Activated CD8-positive, alpha-beta T cell treated with anti-CD3 and anti-CD28 coated beads for 36 hours (primary cell): ENCODE measurements at places on chromosomes 1 and 21. TPM values are rescaled to one million over a fixed set of nuclear protein-coding genes. Genes with fewer than 3 reads are reported as not detected.

GRCh38 chr1:179231923-179232322 lies 2.4 kb upstream of the ABL2 start:
- no peak for DNase-seq

HFM1 gene
- total RNA-seq = 0.47 TPM

RNF115 gene
- 13.1 TPM for total RNA-seq

MEGF6 gene
- 2.5 TPM for total RNA-seq

CYP4Z1 gene
- total RNA-seq = not detected

DNA sequence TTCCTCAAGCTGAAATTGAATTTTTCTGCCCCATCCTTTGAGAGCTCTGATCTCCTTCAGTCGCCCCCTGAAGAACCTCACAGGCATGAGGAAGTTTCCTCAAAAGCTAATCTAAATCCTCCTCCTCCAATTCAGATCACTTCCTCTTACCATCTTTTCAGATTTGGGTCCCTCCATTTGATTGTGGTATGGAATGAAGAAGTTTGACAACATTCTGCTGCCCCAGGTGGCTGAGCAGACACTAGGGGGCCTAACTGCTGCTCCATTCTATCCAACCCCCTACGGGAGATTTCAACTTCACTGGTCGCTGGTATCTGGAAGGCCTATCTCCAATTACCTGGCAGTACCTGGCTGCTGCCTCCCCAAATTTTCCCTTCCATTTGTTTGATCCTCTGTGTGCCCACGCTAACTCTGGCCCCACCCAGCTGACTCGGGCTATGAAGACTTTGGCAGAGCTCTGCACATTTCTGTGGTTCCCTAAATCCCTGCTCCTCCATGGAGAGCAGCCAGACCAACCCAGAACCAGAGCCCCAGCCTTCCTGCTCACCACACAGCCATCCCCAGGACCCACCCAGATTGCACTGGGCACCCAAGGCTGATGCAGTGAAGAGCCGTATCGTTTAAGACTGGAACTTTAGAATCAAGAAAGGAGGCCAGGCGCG lies 7.8 kb downstream of the IRF6 start:
- DNase-seq = no peak

DNA sequence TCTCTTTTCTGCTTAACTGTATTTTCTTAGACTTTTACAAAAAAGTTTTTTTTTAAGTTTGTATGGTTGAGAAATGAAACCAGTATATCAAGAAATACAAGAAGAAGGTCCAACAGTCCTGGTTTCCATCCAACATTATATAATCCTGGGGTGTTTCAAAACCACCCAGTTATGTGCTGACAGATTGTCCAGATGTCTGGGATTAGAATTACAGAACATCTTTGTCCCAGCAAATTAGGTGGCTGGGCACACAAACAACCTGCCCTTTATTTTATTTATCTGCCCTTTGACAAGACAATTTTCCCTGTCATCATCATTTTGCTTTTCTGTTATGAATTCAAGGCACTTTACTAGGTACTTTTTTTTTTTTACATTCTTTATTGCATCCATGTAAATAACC lies 622.1 kb downstream of the PLPP3 start:
- no peak for DNase-seq

- no peak for DNase-seq
Observed at GRCh38 chr1:13505020-13505419, 8.8 kb downstream of the LRRC38 start.

DNA sequence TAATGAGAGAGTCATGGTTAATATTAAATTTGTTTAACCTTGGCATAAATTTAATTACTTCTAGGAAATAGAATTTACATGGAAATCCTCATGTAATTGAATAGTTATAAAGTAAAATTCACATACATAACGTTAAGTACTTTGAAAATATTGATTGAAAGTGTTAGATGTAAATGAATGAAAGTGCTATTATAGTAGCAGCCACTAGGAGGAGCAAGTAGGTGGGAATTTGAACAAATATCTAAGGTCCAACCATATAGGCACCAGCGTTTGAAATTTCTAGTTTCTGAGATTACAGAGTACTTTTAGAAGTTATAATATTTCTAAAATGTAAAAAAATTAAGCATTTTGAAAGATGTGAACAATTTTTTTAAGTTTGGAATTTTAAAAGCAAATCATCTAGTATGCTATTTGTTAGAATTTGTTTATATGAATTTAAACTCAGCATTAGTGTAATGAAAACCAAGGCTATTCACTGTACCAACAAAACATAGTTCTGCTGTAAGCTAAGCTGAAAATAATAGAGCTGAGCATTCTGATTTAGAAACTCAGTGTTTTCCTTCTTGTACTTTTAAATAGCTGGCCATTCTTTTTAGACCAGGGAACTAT lies 3.3 kb downstream of the B3GALT2 start:
- no peak for DNase-seq

DNA sequence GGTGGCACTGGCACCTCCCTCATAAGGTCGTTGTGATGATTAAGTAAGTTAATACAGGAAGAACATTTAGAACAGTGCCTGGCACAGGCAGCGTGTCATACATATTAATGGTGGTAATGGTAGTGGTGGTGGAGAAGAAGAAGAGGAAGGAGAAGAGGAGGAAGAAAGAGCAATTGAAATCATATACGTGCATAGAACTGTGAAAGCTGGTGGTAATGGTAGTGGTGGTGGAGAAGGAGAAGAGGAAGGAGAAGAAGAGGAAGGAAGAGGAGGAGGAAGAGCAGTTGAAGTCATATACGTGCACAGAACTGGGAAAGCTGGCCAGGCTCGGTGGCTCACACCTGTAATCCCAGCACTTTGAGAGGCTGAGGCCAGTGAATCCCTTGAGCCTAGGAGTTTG lies 121.3 kb upstream of the HOOK1 start:
- no peak for DNase-seq

DNA sequence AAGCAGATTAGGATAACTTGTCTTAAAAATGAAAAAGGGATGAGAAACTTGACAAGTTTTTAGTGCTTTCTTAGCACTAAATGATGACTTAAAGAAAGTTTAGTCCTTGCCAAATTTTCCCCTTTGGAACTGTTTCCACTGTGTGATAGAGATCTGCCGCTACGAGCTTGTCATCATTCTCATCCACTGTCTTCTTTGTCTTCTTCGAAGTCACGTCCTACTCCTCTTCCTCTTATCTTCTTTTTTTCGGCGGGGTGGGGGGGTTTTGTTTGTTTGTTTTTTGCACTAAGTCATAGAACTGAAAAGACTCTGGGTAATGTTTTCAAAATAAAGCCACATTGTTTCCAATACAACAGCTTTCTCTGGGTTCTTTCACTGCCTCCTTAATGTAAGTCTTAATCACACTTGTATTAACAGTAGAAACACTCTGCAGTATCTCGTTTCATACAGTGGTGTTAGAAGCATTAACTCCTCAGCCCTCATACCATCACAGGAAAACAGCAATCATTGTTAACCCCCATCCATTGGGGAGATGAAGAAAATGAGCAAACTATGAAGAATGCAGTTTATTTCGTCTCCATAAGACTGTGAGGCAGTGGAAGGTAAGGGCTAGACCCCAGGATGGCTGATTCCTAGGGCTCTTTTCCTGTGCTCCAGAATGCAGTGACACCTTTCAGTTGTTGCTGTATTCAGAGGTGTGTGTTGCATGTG lies 81.8 kb downstream of the OLFML2B start:
- DNase-seq = no peak

- DNase-seq = no peak
Observed at GRCh38 chr1:14845851-14846250, 247.4 kb downstream of the KAZN start.

FLG2 gene
- total RNA-seq = not detected

SAMSN1 gene
- total RNA-seq = 71.4 TPM

GRCh38 chr1:89927049-89927448 lies 67.9 kb upstream of the ZNF326 start:
- no peak for DNase-seq

DNA sequence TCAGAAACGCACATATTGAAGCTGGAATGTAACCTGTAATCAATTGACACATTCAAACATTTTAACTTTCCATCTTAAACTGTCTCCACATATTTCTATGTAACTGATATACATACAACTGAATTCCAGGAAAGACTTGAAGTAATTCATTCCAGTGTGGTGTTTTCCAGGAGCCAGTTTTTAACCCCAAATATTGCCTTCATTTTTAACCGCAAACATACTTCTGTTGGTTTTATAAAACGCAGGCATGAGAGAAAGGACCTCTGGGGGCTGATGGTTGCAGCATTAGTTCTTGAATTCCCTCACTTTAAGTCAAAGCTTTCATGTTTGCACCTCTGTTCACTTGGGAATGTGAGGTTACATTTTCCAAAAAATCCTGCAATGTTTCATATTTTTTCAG lies 204.1 kb downstream of the CRB1 start:
- no peak for DNase-seq

DYNLT4 gene
- 1.1 TPM for total RNA-seq

DNA sequence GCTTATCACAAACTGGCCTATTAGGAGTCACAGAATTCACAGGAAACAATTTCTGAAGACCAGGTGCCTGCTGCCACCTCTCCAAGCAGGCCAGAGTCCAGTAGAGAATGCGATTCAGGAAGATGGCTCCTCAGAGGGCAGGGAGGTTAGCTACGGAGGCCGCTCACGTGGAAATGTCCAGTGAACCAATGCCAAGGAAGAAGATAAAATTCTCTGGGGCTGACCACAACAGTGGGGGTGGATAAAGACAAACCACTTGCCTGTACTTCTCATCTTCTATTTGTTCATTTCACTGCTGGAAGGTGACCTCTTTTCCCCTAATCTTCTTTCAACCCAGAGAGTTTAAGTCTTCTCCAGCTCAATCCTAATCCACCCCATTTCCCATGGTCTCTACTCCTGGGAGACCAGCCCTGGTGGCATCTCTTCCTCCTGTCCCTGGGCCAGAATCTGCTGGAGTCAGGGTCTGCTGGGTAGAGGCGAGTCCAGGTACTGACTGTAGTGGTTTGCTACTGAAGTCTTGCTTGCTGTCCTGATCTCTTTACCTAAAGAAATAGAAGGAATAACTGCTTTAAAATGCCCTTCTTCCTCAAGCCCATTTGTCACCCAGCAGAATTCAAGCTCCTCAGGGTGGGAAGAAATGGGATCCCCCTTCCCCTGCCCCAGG lies 3.2 kb downstream of the PSRC1 start:
- DNase-seq = no peak

DNA sequence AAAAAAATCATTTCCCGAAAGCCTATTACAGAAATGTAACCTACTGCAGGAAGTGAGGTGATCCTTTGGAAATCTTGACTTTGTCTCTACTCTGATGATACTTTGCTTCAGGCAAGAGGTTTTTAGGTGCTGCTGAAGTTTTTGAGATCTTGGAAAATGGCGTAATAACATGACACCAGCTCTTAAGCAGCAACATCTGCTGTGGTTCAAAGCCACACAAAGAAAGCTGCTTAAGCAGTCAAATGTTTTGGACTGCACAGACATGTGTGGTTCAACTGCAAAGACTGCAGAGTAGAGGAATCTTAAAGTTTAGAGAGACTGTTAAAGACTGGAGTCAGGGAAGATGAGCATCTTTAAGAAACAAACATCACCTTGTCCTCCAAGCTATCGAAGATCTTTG lies 139.0 kb downstream of the RASAL2 start:
- DNase-seq = no peak

CNR2 gene
- total RNA-seq = 0.25 TPM

ANKRD65 gene
- total RNA-seq = not detected

COL6A2 gene
- total RNA-seq = 25.3 TPM

- DNase-seq = no peak
Observed at GRCh38 chr1:29974316-29974724, 738.0 kb downstream of the PTPRU start.

DNA sequence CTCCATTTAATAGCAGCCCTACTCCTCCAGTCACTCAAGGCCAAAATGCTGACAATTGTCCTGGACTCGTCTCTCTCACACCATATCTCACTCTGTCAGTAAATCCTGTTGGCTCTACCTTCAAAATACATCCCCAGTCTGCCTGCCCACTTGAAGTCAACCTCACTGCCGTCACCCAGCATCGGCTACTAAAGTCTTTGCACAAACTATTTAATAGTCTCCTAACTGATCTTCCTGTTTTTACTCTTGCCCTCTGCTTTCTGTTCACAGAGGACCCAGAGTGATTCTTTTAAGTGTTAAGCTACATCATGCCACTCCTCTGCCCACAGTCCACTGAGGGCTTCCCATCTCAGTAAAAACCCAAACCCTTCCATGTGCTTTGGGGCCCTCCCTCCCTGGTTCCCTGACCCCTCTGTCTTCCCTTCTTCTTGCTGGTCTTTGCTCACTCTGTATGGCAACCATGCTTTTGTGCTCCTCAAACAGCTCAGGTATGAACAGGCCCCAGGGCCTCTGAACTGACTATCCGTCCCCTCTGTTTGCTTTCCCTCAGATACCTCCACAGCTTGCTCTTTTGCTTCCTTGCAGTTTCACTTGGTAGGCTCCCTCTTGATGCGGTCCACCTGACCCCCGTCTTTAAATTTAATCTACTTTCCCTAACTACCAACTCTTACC lies 19.0 kb downstream of the RNASEL start:
- DNase-seq = no peak

FHAD1 gene
- 0.16 TPM for total RNA-seq

CLCA2 gene
- not detected for total RNA-seq

- DNase-seq = no peak
Observed at GRCh38 chr1:35727434-35728040, 8.9 kb upstream of the C1orf216 start.

TNFAIP8L2 gene
- 16.1 TPM for total RNA-seq

ITLN1 gene
- total RNA-seq = not detected

- DNase-seq = no peak
Observed at GRCh38 chr1:162497104-162497722, 405 bp upstream of the UHMK1 start.

DNA sequence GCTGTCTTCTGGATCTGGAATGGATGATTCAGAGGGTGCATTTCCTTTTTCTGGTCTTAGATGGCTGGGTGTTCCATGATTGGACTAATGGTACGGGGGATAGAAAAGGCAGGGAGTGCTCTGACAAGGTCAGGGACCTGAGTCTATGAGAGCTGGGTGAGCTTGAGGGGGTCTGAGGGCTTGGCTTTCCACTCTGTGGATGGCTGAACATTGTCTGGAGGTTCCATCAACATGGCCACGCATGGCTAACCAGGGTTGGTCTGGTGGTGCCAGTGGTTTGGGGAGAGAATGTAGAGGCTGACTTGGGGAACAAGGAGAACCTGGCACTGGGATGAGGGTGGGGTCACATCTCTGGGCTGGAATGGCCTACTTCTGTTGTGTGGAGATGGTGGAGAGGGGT lies 41.5 kb upstream of the TSPAN2 start:
- no peak for DNase-seq

GRCh38 chr1:34132161-34132420 lies 32.9 kb downstream of the CSMD2 start:
- no peak for DNase-seq
